Hematopoietic multipotent progenitor cell treated with erythropoietin and hydrocortisone succinate and interleukin-3 and kit ligand, for 6 days (in vitro differentiated cells): ENCODE measurements at places on chromosomes 16 and 17.
A peak's percentile ranks its signal among the peaks of the same experiment; 100 is the strongest.

DNA sequence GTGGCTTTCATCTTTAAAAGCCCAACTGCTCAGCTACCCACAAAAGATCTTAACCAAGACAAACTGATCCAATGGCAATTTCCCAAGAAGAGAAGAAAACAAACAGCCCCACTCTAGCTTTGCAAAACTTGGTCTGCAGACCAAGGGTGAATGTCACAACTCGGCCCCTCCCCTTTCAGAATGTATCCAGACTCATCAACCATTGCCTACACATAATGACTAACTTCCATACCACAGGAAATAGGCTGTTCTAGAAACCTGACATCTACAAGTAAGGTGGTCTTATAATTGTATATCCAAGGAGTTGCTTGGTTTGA is 16.0 kb downstream of the DCUN1D3 start:
- DNase-seq, result peak; percentile 61

DNA sequence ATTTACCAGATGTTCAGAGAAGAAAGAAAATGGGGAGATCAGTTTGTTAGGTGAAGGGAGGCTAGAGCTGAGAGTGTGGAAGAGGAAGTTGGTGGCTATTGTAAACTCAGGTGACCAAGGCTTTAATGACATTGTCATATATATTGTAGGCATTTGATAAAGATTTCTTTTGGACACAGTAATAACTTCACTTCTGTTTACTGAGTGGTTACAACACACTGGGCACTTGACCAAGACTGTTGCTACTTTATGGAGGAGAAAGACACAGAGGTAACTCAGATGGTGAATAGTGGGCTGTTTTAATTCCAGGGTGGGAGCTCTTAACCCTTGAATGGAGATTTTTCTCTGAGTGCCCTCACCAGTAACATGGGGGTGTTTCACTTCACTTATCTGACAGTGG is 46.0 kb downstream of the TNRC6A start:
- DNase-seq, result no peak

GRCh38 chr17:29612404-29613280 is 10.1 kb downstream of the CORO6 start:
- DNase-seq, result no peak

DNA sequence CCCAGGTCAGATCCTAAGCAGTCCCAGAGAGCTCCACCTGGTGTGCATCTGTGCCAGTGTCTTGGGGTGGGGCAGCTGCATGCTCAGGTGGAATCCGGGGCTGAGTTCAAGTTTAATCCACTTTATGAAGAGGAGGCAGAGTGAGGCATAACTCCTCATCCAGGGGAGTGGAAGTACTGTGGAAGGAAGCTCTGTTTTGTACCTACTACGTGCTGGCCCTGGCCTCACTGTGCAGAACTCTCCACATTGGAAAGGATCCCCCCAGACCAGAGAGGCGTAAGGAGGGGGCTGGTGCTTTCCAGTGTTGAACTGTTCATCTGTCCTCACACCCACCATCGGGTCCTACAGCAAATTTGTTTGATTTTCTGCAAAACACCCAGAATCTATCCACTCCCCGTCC is 78.0 kb downstream of the ABCC6 start:
- no peak for DNase-seq

DNA sequence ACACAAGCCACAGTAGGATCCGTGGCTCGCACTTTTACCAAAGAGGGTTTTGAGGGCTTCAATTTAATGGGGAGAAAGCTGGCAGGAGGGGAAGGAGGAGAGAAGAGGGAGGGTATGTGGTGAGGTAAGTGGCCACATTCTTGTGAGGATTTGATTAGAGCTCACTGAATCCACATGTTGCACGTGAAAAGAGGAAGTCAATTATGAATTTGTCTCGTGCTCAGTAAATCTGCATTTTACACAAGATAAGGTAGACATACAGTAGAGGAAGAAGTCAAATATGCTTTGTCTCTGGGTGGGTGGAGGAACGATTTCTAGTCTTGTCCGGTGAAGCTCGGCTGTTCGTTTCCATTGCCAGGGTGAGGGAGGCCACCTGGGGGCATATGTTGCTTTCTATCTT is 862 bp downstream of the ZNF232 start:
- DNase-seq, result peak; percentile 50
